ENCODE measurements at places on chromosomes 13 and 19. TPM values are rescaled to one million over a fixed set of nuclear protein-coding genes. Genes with fewer than 3 reads are reported as not detected.

Gene UPK1A
- total RNA-seq: 0.47 TPM

Gene THOP1
- 134 TPM for total RNA-seq

Gene RUBCNL
- total RNA-seq: 18.3 TPM

Gene LIG4
- total RNA-seq: 16.3 TPM

Gene ICAM5
- 7.6 TPM for total RNA-seq

Gene MYO1F
- total RNA-seq: 6.7 TPM

Gene SPTBN4
- 18.3 TPM for total RNA-seq

Gene IFNL1
- not detected for total RNA-seq

Gene PCDH9
- total RNA-seq: 4.6 TPM

Gene IRGC
- total RNA-seq: 97.4 TPM

Gene SRRM5
- 8.4 TPM for total RNA-seq

Gene SYT3
- 5.5 TPM for total RNA-seq

Gene FCGBP
- 18.8 TPM for total RNA-seq

Gene SIGLECL1
- 23.8 TPM for total RNA-seq

Gene OSCAR
- 1.2 TPM for total RNA-seq

Gene CCL25
- total RNA-seq: 1.7 TPM

Gene CAPN12
- 5.5 TPM for total RNA-seq

Gene SIX5
- 16.1 TPM for total RNA-seq

Gene ZNF432
- 16.8 TPM for total RNA-seq

Gene RDH8
- not detected for total RNA-seq

Gene PRR12
- 33.1 TPM for total RNA-seq

Gene CLC
- total RNA-seq: not detected

Gene ZNF567
- total RNA-seq: 9.8 TPM

Gene ZNF536
- 35.1 TPM for total RNA-seq

Gene DZIP1
- total RNA-seq: 54.7 TPM

Gene PRSS57
- total RNA-seq: not detected

Gene KLHL1
- 0.16 TPM for total RNA-seq

Gene MATK
- 10.1 TPM for total RNA-seq

Gene CEACAM8
- total RNA-seq: not detected

Gene GJB2
- total RNA-seq: 2.9 TPM

Gene CHAF1A
- 28.6 TPM for total RNA-seq

Gene TMC4
- 0.31 TPM for total RNA-seq

Gene ZNF534
- total RNA-seq: 8.3 TPM

Gene PROZ
- total RNA-seq: 0.63 TPM

Gene ZNF100
- 20.3 TPM for total RNA-seq

Gene APOC4
- not detected for total RNA-seq

Gene NKPD1
- 1.3 TPM for total RNA-seq

Gene TIMM29
- total RNA-seq: 45.7 TPM

Gene ERICH6B
- total RNA-seq: 2.4 TPM

Gene ZNF446
- 38.7 TPM for total RNA-seq

All from testis (tissue), 5 donors.